Stimulated activated CD4-positive, alpha-beta T cell treated with anti-CD3 and anti-CD28 coated beads, Interleukin-12 subunit alpha, Interleukin-12 subunit beta, amount 100 ng/mL, for 48 hours (primary cell): ENCODE measurements at places on chromosomes 2 and 18.

GRCh38 chr18:51890762-51891161, 449.2 kb upstream of the DCC start:
- DNase-seq: no peak

GRCh38 chr2:147846412-147847081, 1.7 kb downstream of the ACVR2A start:
- DNase-seq: no peak

DNA sequence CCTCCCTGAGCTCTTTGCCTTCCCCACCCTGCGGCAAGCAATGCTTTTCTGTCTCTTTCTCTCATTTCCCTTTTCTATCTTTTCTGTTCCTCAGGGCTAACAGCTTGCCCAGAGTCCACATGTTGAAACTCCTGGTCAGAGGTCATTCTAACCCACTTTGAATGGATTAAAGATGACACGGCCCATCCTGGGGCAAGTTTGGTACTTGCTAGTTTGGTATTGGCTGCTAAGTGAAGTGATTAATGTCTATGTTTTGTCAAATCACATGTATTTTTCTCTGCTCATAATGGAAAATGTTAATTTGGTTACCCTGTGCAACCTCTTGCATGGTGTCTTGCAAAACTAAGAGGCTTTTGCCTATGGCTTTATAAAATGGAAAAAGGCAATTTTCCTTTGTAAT, 960.2 kb downstream of the CNTNAP5 start:
- DNase-seq: no peak

- DNase-seq: no peak
These were observed 39.4 kb upstream of the SMAD2 start for GRCh38 chr18:47969816-47970215.

DNA sequence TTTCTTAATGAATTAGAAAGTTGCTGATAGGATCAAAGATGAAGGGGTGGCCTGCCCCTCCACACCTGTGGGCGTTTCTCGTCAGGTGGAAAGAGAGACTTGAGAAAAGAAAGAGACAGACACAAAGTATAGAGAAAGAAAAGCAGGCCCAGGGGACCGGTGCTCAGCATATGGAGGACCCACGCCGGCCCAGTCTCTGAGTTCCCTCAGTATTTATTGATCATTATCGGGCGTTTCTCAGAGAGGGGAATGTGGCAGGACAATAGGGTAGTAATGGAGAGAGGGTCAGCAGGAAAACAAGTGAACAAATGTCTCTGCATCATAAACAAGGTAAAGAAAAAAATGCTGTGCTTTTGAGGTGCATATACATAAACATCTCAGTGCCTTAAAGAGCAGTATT, 144.3 kb downstream of the CCDC102B start:
- no peak for DNase-seq

- DNase-seq: no peak
These were observed 234.4 kb upstream of the PXDN start for GRCh38 chr2:1978706-1979105.

DNA sequence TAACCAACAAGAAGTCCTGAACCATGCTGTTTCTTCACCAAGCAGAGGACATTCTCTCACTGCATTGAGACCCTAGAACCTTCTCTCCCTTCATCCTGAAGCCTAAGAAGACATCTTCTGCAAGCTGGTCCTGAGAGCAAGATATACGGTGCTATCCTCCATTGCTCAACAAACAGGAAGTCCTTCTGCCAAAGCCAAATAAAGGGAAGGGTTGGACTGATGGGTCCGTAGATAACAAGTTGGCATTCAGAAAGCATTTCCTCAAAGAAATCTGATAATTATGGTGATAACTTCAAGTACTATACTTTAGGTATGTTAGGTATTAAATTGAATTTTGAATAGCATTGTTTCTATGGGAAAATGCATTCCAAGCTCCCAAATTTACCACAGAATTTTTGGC, 23.3 kb downstream of the GRB14 start:
- DNase-seq: no peak

DNA sequence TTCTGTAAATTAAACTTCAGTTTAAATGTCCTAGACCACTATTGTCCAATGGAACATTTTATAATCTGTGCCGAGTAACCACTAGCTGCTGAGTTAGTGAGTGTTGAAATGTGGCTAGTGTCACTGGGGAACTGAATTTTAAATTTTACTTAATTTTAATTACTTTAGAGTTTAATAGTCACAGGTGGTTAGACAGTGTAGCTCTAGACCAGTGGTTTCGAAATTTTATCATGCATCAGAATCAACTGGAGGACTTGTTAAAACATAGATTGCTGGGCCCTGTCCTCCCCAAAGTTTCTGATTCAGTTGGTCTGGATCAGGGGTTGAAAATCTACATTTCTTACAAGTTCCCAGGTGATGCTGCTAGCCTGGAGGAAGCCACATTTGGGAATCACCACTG, 110.4 kb downstream of the FMNL2 start:
- no peak for DNase-seq

DNA sequence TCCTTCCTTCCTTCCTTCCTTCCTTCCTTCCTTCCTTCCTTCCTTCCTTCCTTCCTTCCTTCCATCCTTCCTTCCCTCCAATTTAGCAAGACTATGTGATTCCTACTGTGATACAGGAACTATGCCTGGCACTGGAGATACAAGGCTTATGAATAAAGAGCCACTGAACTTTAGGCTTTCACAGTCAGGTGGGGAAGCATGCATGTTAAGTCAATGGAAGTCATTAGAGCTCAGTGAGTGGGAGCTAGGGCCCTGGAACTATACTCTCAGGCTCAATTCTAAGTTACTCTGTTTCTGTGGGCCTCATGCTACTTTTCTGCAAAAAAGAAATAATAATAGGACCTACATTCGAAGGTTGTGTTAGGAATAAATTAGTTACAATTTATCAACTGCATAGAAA, 527.6 kb upstream of the ZEB2 start:
- DNase-seq: no peak

DNA sequence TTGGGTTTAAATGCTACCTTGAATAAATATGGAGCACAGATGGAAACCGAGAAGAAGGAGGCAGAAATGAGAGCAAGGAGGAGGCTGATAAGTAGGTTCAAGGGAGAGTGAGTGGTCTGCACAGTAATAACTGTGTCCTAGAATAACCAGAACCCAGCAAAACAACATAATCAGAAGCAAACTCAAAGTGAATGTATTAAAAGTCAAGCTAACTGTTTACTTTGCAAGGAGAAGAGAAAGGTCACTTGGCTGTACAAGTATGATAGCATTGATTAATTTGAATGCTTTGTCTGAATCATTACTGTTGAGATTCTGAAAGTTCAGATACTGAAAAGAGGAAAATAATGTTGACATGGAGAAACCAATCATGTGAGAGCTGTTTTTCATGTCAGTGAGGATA, 258.8 kb downstream of the PLCL1 start:
- no peak for DNase-seq

GRCh38 chr2:33848486-33848885, 249.4 kb upstream of the FAM98A start:
- DNase-seq: no peak

DNA sequence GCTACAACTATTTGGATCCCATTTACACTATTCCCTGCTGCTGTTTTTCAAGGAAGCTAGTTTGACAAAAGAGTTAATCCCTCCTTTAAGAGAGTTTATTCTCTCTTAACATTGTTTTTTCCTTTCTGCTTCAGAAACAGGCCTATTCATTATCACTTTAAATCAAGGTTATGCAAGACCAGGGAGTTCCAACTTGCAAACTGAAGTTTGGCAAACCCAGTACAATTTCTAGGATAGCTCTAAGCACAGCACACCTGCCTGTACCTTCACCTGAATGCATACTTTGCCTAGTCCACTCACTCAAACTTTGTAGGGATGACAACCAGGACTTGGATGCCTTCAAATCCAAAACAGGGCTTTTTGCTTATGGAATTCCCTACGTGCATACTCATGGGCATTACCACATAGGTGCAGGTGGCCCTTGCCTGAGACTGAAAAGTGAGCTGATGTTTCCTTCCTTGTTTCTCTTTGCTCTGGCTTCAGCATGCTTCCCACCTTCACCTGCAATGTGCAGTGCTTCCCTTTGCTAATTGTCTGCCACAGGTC, 193.8 kb upstream of the MMADHC start:
- DNase-seq: no peak

DNA sequence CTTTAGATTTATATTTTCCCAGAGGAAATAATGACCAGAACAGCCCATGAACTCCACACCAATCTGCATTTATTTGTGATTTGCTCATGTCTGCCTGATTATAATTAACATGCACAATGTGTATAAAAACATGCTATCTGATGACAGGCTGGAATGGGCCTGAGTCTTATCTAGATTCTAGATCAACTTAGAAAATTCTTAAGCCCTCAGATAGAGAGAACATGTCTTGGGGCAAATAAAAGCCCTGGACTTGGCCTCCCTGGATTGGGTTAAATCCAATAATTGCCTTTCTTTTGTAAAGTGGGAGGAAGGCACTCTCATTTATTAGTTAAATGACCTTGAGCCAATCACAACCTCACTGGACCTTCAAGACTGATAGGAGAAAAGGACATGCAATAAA, 61.8 kb downstream of the EVA1A start:
- DNase-seq: no peak

GRCh38 chr2:184860744-184861143, 262.4 kb downstream of the ZNF804A start:
- no peak for DNase-seq

GRCh38 chr2:239397931-239398471, 2.8 kb downstream of the HDAC4 start:
- DNase-seq: no peak

DNA sequence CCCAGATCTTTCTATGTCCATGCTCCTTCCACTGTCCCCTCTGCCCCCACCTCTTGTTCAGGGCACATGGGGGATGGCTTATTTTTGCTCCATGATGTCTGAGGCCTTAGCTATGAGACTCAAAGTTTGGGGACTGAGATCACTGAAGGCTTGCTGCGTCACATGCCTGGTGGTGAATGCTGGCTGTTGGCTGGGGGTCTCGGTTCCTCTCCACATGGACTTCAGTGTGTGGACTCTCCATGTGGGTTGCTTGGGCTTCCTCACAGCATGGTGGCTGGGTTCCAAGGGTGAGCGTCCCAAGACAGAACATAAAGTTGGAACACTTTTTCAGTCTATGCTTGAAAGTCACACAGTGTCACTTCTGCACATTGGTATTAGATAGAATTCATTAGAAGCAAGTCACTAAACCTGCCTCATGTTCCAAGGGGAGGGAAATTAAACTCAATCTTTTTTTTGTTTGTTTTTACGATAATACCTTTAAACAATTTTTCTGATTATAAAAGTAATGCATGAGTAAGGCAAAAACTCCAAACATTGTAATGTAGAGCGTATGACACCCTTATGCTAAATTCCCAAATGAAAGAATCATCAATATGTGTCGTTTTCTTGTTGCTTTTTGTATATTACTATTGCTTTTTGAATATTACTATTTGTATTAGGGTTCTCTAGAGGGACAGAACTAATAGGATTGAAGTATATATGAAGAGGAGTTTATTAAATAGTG, 111.7 kb downstream of the MYCN start:
- no peak for DNase-seq

DNA sequence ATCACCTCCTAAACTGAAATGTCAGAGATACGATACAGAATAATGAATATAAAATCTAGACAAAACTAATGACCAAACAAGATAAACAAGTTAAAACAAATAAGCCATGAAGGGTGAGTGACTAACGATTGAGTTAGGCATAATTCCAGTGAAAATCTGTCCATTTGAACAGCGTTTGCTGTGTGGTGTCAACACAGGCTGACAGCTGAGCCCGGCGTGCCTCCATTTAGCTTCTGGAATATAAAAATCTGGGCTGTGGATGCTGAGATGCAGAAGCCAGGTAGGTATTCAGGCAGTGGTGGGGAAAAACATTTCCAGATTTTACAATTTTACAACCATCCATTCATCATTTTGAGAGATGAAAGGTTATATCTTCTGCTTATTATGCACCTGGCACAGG, 2041.4 kb upstream of the CELF4 start:
- no peak for DNase-seq

- no peak for DNase-seq
These were observed 7.6 kb upstream of the TNS1 start for GRCh38 chr2:218010140-218010983.

DNA sequence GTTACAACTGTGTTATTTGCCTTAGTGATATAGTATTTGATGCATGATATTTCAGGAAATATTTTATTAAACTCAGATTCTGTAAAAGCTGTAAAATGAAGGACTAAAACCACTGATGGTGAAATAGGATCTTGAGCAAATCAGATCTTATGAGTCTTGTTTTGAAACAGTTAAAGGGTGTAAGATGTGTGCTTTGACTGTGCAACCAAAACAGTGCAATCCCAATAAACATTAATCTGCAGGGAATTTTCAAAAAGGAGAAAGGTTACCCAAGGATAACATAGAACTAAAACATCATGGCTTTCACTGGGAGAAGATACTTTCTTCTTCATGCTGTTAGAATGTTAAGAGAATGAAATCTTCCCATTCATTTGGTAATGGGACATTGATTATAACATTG, 378.7 kb downstream of the PARD3B start:
- DNase-seq: no peak

- DNase-seq: no peak
These were observed 19.3 kb downstream of the PAIP2B start for GRCh38 chr2:71207601-71208000.

DNA sequence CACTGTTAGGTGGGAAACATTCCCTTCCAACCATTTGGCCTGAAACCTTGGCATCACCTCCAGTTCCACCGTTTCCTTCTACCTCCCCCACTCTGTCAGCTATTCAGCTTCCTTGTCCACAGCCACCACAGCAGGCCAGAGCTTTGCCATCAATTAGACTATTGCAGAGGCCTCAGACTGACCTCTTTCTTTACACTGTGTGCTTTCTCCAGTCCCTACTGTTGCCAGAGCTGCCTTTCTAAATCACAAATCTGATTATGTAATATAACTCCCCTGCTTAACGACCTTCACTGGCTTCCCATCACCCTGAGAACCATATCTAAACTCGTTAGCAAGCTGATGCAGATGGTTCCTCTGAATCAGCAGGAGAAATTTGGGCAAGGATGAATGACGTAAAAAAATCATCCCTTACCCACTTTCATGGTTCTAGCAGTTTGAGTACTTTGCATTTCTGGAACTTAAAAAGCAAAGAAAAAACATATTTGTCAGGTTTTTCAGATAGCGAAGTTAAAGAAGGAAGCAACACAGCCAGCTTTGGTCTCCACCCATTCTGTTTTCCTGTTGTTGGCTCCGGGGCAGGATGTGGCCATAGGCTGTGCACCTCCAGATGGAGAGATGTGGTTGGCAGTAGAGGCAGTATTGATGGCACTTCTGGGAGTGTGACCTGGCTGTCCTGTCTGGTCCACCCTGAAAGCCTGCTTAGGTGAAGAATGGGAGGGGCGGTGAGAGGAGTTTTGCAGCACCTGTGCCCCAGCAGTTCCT, 422.1 kb downstream of the PARD3B start:
- no peak for DNase-seq

DNA sequence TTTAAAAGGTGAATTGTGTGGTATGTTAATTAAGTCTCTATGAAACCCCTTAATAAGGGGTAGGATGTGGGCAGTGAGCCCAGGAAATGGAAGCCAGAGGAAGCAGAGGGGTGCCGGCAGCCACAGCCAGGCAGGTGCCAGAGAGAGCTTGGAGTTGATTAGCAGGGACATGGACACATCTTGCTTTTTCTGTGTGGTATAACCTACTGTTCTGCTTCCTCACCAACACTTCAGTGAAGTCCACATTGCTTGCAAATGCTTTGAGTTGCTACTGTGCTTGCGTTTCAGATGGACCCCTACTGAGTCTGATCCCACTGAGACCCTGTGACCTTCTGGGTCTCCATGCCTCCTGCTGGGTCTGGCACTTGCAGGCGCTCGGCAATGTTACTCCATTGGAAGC, 30.3 kb upstream of the ARHGEF4 start:
- no peak for DNase-seq
